Stimulated activated CD8-positive, alpha-beta memory T cell treated with anti-CD3 and anti-CD28 coated beads, Interleukin-12 subunit alpha, Interleukin-12 subunit beta, amount 100 ng/mL, for 4 hours (primary cell): ENCODE measurements at places on chromosomes 11 and 22.

- DNase-seq, result no peak
Measured at GRCh38 chr11:69983571-69983877, 94.6 kb upstream of the ANO1 start.

GRCh38 chr11:35308157-35308556, 111.2 kb downstream of the SLC1A2 start:
- DNase-seq, result no peak

DNA sequence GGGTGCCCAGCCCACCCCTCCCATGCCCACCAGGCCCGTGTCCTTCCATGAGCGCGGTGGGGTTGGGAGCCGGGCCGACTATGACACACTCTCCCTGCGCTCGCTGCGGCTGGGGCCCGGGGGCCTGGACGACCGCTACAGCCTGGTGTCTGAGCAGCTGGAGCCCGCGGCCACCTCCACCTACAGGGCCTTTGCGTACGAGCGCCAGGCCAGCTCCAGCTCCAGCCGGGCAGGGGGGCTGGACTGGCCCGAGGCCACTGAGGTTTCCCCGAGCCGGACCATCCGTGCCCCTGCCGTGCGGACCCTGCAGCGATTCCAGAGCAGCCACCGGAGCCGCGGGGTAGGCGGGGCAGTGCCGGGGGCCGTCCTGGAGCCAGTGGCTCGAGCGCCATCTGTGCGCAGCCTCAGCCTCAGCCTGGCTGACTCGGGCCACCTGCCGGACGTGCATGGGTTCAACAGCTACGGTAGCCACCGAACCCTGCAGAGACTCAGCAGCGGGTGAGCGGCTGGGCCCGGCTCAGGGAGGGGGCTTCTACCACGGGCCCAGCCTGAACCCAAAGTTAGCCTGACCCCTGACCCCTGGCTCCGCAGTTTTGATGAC, 3.0 kb downstream of the PKP3 start:
- DNase-seq, result no peak

GRCh38 chr11:120489799-120490198, 21.7 kb upstream of the GRIK4 start:
- DNase-seq, result no peak

- DNase-seq, result no peak
Measured at GRCh38 chr11:19867064-19867463, 154.4 kb downstream of the NAV2 start.

GRCh38 chr11:76955459-76956114, 78.6 kb upstream of the B3GNT6 start:
- DNase-seq, result no peak

GRCh38 chr11:36314434-36314767, 18.3 kb downstream of the PRR5L start:
- no peak for DNase-seq

- no peak for DNase-seq
Measured at GRCh38 chr11:69696749-69697468, 6.9 kb downstream of the FGF19 start.

- no peak for DNase-seq
Measured at GRCh38 chr11:104337273-104337672, 173.3 kb upstream of the PDGFD start.

- no peak for DNase-seq
Measured at GRCh38 chr22:43957871-43958270, 2.6 kb downstream of the SAMM50 start.

DNA sequence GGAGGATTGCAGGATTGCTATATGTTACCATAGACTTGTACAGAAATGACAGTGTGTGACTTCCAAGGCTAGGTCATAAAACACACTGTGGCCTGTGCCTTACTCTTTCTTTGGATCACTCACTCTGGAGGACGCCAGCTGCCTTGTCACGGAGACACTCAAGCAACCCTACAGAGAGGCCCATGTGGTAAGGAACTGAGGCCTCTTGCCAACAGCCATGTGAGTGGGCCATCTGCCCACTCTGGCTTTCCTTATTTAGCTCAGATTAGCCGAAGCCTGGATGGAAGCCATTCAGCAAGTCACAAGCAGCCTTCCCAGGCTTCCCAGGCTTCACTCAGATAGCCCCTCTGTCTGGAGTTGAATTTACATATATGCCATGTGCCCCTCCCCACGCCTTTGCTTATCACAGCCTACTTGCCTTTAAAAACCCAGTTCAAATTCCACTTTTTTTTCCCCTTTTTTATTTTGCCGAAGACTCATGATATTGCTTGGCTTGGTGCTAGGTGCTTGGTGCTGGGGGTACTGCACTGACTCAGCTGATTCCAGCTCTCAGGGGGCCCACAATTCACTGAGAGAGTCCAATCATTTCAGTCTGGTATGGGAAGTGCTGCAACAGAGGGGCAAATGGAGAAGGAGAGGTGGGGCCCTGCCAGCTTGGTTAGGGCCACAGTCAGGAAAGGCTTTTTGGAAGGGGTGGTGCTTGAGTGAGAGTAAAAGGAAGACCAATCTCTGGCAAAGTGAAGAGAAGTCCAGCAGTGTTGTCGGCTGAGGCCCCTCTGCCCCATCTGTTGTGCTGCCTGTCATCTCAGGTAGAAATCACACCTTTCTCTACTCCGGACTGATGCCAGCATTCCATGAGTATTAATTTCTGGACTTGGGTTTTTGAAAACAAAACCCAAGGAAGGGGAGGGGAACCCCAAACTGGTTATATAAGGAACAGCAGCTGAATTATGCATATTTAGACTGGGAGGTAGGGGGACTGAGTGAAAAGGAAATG, 14.5 kb upstream of the P4HA3 start:
- no peak for DNase-seq

GRCh38 chr11:131790586-131790985, 420.2 kb downstream of the NTM start:
- DNase-seq, result no peak

GRCh38 chr11:87901341-87901740, 273.9 kb downstream of the RAB38 start:
- no peak for DNase-seq

GRCh38 chr11:103844327-103845215, 191.9 kb upstream of the DDI1 start:
- DNase-seq, result no peak

- no peak for DNase-seq
Measured at GRCh38 chr11:9399466-9399865, 15.0 kb downstream of the IPO7 start.

DNA sequence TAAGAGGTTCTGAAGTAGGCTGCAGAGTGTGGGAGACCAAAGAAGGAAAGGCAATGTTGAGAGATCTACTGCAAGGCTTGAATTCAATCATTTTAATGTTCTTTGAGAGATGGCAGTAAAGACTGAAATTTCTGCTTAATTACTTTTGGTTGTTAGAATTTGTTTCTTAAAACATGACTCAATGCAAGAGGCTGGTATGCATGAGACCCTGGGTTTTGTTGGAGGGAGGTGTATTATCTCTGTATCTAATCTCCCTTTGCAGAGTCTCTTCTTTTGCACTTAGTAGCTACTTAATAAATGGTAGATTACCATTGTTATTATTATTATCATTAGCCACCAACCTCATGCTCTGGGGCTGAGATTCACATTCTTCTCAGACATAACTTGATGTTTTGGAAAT, 87.4 kb upstream of the DRD2 start:
- no peak for DNase-seq

GRCh38 chr11:74255741-74256375, 55.6 kb downstream of the P4HA3 start:
- DNase-seq, result no peak
